ENCODE measurements at places on chromosomes 12 and 14. TPM values are rescaled to one million over a fixed set of nuclear protein-coding genes. Genes with fewer than 3 reads are reported as not detected.

The APOF gene
- 0.08 TPM for polyA plus RNA-seq

The GPR135 gene
- 7.4 TPM for polyA plus RNA-seq

The OVCH1 gene
- polyA plus RNA-seq, result 0.78 TPM

The TSPAN11 gene
- 5.3 TPM for polyA plus RNA-seq

The SRRM4 gene
- 0.02 TPM for polyA plus RNA-seq

The ARHGEF40 gene
- polyA plus RNA-seq, result 82.7 TPM

Measured in left kidney (tissue), 8 donors.